ENCODE measurements at places on chromosomes 3 and 15.

DNA sequence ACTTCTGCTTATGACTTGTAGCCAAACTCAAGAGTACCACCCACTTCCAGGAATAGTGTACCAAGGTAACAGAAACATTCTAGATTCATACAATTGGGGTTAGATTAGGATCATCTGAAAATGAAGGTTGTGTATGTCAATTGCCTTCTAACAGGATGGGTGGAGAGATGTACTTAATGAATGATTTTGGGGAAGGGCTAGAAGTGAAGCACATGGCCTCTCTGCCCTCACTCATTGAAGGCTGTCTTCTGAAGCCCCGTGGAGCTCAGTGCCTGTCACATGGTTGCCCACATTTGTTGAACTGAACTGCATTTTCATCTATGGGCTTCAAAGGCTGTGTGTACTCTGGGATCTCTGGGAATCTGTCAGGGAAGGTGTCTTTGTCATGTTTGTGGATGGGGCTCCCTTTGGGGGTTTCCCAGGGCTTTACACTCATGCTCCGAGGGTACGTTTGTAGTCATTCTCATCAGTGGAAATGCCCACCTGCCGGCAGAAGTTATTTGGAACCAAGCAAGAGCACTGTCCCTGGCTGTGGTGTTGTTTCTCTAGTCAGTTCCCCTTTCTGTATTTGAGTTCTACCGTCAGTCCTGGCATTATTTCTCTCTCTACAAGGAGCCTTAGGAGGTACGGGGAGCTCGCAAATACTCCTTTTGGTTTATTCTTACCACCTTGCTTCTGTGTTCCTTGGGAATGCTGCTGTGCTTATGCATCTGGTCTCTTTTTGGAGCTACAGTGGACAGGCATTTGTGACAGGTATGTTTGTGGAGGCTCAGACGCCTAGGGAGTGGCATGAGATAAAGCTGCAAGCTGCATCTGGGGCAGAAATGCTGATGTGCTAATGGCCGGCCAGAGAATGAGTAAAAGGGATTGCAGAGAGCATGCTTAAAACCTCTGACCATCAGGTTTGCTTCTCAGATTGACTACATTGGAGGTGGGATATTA lies 22.4 kb downstream of the CD86 start:
- no peak for DNase-seq

- peak; percentile 84 for DNase-seq
Observed at GRCh38 chr15:73700041-73700842, 16.1 kb downstream of the CD276 start.

DNA sequence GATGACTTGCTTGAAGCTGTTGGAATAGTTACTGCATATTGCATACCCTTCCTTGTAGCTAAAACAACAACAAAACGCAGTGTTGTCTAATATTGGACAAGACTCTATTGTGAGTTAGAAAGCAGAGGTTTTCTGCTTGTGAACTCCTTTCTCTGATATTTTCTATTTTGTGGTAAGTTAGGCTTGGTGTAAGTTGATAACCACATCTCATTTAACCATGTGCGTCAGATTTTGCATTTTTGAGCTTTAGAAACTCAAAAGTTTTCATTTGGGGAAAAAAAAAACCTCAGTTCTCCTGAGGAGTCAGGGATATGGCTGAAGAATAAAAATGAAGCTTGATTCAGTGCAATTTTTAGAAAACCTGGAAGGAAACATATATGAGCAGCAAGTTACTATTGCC lies 1.5 kb downstream of the ARIH1 start:
- no peak for DNase-seq

DNA sequence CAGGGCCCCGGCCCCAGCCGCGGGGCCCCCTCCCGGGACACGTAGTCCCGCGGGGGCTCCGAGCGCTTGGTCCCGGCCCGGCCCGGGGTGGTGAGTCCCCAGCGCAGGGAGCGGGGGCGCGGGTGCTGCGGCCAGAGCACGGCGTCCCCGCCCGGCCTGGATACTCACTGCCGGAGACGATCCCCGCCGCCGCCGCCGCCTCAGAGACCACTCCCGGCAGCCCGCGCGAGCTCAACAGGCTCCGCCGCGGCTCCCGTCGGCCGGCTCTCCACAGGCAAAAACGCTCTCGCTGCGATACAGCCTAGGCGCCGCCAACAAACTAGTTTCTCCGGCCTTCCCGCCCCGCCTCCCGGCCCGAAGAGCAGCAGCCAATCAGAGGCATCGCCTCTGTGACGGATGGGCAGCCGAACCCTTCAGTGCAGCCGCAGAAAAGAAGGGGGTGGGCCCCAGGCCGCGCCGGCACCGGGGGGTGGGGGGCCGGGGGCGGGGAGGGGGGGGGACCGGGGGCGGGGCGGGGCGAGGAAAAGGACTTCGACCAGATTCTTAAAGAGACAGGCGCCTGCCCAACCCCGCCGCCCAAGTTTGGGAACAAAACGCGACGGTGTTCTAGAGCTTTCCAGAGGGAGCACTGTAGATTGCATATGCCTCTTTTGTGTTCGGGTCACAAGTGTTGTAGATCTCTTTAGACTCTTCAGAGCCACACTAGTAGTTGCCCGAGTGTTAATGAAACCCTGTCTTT lies at the start of gene KLHL25:
TSS of gene KLHL25 (minus strand) at position 328 of the 739 bp plus-strand sequence. CDS start 25,115 bp downstream, outside the sequence.
- peak; percentile 99 for DNase-seq

- no peak for DNase-seq
Observed at GRCh38 chr15:86163816-86164215, 84.1 kb downstream of the AGBL1 start.

GRCh38 chr15:45868109-45868691 lies 233.4 kb downstream of the SQOR start:
- no peak for DNase-seq

DNA sequence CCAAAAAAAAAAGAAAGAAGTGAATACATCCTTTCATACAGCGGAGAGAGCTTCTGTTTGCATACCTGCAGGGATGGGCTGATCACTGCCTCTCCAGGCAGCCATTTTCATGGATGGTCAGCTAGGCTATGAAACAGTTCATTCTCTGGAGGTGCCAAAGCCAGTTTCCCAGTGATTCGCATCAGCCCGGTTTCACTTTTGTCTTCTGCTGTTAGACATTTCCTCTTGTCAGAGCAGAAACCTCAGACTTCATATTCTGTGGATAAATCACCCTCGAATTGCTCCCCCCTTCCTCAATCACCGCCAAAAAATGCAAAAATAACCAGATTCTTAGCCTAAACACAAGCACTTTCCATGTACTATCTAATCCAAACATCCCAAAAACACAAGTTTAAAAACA lies 225.6 kb downstream of the ADAMTS9 start:
- no peak for DNase-seq

DNA sequence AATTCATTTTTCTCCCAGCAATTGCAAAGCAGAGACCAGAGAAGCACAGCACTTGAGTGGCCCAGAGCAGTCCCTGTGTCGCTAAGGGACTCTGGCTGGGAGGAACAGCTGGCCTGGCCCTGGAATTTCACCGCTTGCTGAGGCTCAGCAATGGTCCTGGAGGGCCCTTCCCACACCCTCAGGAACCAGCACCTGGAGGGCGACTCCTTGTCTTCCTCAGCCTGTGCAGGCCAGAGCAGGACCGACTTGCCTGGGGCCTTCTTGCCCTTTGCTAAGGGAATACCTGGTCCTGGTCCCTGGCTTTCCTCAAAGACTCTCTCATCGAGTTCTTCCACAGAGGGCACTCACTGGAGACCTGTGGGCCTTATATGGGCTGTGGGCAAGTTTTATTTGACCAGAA lies 294.6 kb downstream of the RPLP1 start:
- no peak for DNase-seq

DNA sequence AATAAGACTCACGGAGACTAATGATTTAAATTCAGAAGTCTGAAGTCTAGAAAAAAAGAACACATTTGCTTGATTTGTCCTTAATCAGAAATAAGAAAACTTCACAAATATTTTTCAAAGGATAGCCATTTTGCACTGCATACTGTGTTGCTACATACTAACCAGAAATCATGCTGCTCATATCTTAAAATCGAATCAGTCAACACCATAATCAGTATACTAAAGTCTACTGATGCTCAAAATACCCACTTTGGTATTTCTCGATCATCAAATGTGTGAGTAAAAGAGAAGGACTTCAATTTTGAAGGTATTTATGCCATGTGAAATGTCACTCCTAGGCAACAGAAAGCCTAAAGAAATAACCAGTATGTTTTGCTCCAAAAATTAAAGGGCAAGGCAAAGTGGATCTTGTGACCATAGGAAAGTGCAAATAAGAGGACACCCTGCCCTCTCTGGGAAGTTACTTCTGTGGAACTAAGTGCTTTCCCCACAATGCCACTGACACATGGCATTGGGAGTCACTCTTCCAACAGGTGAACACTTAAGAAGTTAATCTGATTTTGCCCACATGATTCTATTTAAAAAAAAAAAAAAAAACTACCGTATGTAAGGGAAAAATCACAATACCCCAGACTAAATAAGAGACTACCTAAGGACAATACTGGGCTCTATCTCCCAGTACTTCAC lies 2.7 kb downstream of the LRIG1 start:
- no peak for DNase-seq

DNA sequence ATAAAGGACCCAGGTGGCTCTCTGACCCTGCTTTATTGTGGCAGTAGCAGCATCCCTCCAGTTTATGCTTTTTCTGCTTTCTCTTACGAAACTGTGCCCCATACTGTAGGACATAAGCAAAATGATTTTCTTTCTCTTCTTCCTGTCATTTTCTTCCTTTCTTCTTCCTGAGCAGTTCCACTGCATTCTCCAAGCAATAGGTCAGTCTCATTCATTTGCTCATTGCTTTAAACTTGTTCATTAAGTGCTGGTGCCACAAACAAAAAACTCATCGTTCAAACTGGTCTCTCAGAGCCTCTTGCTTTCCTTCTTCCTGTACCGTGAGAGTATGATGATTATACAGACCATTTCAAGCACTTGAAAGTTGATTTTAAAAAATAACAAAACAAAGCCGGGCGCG lies 66.8 kb downstream of the PDE8A start:
- DNase-seq: no peak

DNA sequence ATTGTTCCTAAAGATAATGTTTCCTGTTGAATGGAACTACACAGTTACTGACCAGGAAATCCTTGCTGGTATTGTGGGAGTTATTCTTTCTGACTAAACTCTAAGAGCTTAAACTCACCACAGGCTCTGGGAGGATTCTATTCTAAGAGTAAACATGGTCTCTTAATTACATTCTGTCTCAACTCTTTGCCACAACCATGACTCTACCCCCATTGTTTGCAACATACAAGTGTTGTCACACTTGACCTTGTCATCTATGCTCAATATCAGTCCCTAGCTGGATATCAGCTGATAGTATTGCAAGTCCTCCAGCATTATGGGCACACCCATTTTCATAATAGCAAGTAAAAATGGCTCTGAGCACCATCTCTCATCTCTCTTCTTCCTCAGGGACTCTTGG lies 29.6 kb upstream of the SECISBP2L start:
- DNase-seq: no peak

Data from GM13977 (cell line).